ENCODE measurements at places on chromosomes 4 and X. TPM values are rescaled to one million over a fixed set of nuclear protein-coding genes. Genes with fewer than 3 reads are reported as not detected.

NOX1 gene
- not detected for total RNA-seq

SLITRK4 gene
- total RNA-seq, result not detected

WNK3 gene
- 0.18 TPM for total RNA-seq

BANK1 gene
- not detected for total RNA-seq

NKX3-2 gene
- total RNA-seq, result not detected

PPP4R3C gene
- total RNA-seq, result not detected

All from myometrial cell (primary cell).